ENCODE measurements at places on chromosomes 11 and 22. TPM values are rescaled to one million over a fixed set of nuclear protein-coding genes. Genes with fewer than 3 reads are reported as not detected.

IFITM10 gene
- 0.57 TPM for total RNA-seq

CENPM gene
- not detected for total RNA-seq

KCTD17 gene
- total RNA-seq: 37.8 TPM

PHOX2A gene
- not detected for total RNA-seq

IL17REL gene
- not detected for total RNA-seq

ZNF70 gene
- total RNA-seq: 5.6 TPM

SCN4B gene
- total RNA-seq: 2.6 TPM

DNA sequence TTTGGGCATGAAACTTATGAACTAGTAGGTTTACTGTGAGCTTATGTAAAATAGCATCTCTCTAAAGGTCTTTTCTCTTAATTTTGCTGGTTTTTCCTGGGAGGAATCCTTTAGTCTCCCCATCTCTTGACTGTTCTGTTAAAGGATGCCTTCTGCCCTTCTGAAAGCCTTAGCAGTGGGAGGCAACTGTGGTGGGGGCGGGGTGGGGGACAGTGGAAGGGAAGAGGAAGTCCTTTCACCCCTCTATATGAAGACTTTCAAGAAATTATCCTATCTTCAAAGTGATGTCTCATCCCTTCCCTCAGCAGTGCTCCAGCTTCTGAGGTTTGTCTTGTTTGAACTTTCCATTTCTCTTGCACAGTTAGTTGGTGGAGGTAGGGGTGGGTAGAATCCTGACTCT is 73.1 kb downstream of the ELP4 start:
- DNase-seq: no peak

GRCh38 chr22:38870312-38870741 is 1.7 kb downstream of the CBX6 start:
- DNase-seq: peak; percentile 96

- no peak for DNase-seq
Measured at GRCh38 chr22:45572444-45572843, 69.8 kb downstream of the FBLN1 start.

- DNase-seq: no peak
Measured at GRCh38 chr22:35488513-35488912, 52.1 kb upstream of the RASD2 start.

DNA sequence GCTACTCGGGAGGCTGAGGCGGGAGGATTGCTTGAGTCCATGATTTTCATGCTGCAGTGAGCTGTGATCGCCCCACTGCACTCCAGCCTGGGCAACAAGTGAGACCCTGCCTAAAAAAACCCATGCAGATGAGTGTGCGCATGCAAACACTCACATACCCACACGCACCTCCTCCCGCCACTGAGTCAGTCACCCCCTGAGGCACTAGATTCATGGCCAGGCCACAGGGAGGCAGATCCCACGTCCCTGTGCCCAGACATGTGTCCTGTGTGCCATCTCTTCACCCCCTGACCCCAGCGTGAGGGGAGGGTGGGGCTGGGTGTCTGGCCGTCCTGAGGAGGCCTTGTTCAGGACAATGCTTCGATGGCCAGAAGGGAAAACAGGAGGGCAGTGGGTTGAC is 15.5 kb downstream of the RELT start:
- no peak for DNase-seq

GRCh38 chr11:77191823-77192495 is 63.9 kb downstream of the MYO7A start:
- peak; percentile 58 for DNase-seq

DNA sequence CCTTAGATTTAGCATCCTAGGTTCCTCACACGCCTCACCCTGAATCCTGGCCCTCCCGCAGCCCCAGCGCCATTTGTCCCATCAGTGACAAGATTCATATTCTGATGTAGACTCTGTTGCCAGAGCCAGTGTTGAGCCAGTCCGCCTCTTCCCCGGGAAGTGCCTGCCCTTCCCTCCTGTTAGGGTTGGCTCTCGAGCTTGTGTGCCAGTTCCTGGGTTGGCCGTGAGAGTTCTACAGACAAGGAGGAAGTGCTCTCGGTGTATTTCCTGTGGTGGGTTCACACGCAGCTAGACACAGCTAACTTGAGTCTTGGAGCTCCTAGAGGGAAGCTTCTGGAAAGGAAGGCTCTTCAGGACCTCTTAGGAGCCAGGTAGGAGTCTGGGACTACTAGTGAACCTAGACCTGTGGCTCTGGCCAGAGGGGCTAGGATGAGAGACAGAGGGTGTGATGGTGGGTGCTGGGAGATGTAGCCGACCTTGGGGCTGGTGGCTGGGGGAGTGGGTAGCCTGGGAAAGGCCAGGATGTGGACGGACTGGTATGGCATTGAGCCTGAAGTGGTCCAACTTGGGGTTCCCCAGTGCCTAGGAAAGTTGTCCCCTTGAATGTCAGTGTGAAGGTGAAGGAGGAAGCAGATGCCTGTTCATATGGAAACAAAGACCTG is at the start of gene IL18BP:
Gene IL18BP, plus strand, starts transcription at position 261 of the 662 bp plus-strand sequence. CDS start 1,076 bp downstream, outside the sequence.
- peak; percentile 72 for DNase-seq

DNA sequence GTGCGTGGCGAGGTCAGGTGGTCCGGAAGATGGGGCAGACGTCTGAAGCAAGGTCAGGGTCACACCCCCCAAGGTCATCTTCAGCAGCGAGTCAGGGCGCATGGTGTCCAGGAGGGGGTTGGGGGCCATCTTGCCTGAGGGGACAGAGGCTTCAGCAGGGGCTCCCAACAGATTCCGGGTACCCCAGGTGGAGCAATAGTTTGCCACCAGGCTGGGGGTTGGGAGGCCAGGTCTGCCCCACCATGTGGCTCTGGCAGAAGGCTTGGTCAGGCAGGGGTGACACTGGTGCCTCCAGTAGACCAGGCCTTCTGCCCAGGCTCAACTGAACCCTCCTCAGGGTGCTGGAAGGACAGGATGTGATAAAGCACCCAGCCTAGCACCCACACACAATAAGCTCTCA is 5.9 kb downstream of the ATG2A start:
- no peak for DNase-seq
